SK-N-SH treated with all-trans-retinoic acid at 6 μM for 48 hours (cell line): ENCODE measurements at places on chromosomes 7 and 10.

DNA sequence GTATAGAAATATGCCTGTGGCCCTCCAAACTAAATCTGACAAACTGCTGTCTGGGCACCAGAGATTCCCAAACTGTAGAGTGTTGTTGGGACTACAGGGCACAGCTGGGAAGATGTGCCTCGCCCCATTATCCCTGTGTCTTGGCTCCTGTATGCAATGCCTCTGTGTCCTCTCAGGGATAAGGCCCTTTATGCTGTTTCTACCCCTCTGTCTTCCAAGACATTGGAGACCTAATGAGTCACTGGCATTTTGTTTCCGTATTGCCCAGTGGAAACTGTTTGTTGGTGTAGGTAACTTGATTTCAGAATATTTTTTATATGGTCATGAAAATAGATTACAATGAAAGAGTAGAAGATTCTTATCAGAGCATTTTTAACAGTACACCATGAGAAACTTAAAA lies 183.2 kb downstream of the GLI3 start:
- no peak for ATAC-seq

DNA sequence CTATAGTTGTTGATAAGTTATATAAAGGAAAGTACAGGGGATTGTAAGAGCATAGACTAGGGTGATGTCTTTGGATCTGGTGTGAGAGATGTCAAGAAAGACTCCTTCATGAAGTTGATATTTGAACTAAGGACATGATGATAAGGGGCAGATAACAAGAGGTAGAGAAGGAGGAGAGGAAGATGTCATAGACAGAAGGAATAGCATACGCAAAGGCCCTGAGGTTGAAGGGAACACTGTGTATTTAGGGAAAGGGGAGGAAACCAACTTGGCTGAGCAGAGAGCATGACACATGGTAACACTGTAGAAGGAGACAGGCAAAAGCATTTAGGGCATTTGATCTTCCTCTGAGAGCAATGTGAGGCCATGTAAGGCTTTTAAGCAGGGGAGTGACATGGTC lies 170.8 kb downstream of the CHN2 start:
- no peak for ATAC-seq

- ATAC-seq = peak; percentile 51
Observed at GRCh38 chr10:59872892-59873463, 33.4 kb downstream of the CCDC6 start.

DNA sequence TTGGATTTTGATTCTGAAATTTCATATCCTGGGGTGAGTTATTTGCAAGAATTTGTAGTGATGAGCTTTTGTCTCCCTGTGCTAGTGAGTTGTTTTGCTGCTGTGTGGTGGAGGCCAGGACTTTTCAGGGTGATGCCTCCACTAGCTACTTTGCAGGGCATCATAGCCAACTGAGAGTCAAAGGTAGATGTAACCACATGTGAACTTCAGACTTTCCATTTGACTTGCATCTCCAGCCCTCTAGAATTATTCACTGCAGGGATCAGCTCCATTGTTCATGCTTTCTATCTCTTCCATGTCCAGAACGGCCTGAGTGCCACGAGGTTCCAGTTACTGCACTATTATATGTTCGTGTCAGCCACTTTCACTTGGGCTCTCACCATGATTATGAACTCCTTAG lies 534.3 kb downstream of the GRM8 start:
- no peak for ATAC-seq

- no peak for ATAC-seq
Observed at GRCh38 chr10:101013365-101013825, 13.8 kb downstream of the LZTS2 start.

DNA sequence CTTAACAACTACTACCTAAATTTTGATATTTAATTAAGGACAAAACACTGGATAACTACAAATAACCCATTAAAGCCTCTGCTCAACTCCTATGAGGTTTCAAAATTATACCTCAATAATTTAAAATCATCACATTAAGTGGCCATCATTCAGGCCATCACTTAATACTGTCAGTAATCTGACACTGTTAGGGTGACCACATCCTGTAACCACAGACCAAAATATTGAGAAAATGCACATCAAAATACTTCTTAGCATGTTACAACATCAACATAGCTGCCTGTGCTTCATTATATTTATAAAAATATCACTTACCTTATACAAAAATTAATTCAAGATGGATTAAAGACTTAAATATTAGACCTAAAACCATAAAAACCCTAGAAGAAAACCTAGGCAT lies 23.3 kb downstream of the SEM1 start:
- no peak for ATAC-seq

- ATAC-seq = no peak
Observed at GRCh38 chr7:12692479-12693259, 5.2 kb downstream of the ARL4A start.

GRCh38 chr10:129627442-129627841 lies 160.4 kb downstream of the MGMT start:
- ATAC-seq = no peak

GRCh38 chr10:63707254-63707910 lies 186.2 kb downstream of the REEP3 start:
- peak; percentile 77 for ATAC-seq

- no peak for ATAC-seq
Observed at GRCh38 chr10:47159361-47160260, 140.4 kb upstream of the GDF10 start.

GRCh38 chr7:13144673-13145072 lies 457.2 kb downstream of the ARL4A start:
- no peak for ATAC-seq

DNA sequence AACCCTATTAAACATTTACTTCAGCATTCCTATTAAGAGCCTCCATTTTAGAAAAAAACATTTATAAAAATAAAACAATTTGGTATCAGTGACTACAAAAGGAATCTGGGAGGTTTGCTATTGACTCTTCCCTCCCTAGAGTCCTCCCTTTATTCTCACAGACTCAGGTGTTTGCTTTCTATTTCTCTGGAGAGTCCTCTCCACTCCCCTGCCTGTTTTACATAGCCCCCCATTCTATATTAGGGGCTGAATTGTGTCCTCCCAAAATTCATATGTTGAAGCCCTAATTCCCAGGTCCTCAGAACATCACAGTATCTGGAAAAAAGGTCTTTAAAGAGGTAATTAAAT lies 69.8 kb downstream of the COA1 start:
- no peak; the same call in 2 of the 3 replicates for ATAC-seq

DNA sequence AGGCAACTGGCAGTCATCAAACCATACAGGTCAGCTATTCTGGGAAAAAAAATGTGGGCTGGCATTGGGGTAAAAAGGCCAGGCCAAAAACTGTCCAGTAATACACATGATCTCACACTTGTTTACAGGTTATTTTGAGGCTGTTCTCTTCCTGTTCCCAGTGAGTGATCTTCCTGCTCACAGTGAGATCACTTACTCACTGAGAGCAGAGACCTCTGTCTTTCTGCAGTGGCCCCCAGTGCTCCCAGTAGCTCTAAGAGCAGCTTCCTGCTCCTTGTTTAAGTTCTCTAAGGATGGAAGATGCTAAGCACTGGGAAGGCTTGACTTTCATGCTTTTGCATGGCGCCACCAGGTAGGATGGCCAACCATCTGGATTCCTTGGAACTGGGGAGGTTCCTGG lies 93.5 kb upstream of the KIAA1217 start:
- no peak for ATAC-seq

GRCh38 chr7:93890464-93891068 lies at the start of gene TFPI2:
Gene TFPI2, minus strand, starts transcription at chr7:93890753. Its CDS starts 75 bp downstream, at chr7:93890678.
- ATAC-seq = peak; percentile 87
